ENCODE measurements at places on chromosomes 1 and 21.

- no peak for DNase-seq
These were observed 5.9 kb upstream of the MARCKSL1 start for GRCh38 chr1:32341971-32342370.

- no peak for DNase-seq
These were observed 28.7 kb downstream of the COL6A2 start for GRCh38 chr21:46126309-46127238.

DNA sequence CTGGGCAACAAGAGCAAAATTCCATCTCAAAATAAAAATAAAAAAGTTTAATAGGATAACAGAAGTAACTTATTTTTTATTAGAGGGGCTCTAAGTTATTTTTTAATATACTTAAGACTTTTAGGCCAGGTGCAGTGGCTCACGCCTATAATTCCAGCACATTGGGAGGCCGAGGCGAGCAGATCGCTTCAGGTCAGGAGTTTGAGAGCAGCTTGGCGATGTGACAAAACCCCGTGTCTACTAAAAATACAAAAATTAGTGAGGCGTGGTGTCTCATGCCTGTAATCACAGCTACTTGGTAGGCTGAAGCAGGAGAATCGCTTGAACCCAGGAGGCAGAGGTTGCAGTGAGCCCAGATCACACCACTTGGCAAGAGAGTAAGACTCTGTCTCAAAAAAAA, 180.5 kb upstream of the NR5A2 start:
- DNase-seq = no peak

DNA sequence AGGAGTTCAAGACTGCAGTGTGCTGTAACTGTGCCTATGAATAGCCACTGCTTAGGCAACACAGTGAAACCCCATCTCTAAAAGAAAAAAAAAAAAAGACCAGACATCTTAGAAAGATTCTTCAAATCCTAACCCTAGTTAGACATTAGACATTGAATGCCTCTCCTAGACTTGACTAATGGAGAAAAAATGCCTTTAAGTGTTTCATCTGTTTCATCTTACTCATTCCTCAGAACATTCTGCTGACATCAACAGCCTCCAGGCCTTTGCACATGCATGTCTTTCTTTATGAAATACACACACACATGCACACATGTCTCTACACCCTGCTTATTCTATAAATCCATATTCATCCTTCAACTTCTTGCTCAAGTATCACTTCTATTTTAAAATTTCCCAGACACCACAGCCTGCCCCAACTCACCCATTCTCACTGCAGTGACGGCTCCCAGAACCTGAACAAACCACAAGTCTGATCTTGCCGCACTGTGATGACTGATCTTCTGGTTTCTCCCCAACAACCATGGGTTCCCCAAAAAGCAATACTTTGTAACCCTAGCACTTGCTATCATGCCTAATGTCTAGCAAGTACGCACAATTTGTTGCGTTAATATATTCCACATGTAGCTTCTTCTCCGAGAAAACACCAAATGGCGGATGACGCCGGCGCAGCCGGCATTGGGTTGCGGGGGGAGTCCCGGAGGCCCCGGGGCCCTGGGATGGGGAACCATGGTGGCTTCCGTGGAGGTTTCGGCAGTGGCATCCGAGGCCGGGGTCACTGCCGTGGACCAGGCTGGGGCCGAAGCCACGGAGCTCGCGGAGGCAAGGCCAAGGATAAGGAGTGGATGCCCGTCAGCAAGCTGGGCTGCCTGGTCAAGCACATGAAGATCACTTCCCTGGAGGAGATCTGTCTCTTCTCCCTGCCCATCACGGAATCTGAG, 37.4 kb downstream of the LRRC52 start:
- no peak for DNase-seq

DNA sequence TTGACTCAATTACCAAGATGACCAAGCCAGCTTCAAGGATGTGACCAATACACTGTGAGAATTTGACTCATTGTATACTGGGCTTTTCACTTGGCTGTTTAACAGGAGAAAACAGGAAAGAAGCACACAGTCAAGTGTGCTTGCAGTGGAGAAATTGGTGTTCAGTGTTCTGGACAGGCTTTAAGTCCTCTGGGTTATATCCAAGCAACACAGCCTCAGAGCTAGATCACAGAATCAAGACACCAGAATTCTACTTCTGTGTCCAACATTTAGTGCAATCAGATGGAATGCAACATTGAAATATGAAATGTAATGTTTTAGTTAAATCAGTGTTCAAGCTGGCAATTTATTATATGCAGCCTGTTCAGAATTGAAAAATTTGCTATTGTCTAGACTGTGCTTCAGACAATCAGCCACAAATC, 694.4 kb downstream of the LTN1 start:
- no peak for DNase-seq
